EL (cell line): ENCODE measurements at places on chromosomes 7 and 10.

- no peak for DNase-seq
Measured at GRCh38 chr10:93416824-93417223, 65.3 kb downstream of the MYOF start.

DNA sequence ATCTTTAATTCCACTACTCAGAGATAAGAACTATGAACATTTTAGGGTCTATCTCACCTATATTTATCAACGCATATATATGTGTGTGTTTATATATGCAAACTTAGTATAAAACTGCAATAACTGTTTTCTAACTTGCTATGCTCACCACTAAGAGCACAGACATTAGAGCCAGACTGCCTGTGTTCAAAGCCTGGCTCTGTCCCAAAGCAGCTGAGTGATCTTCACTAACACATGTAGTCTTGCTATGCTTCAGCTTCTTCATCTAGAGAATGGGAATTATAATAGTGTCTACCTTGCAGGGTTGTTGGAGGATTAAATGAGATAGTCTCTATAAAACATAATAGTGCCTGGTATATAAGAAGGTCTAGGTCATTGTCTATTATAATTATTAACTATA, 165.5 kb downstream of the MAGI2 start:
- peak; percentile 29 for DNase-seq

- DNase-seq: peak; percentile 57
Measured at GRCh38 chr7:32921896-32922295, 30.3 kb upstream of the KBTBD2 start.

GRCh38 chr10:4303045-4303444, 518.0 kb upstream of the KLF6 start:
- no peak for DNase-seq

DNA sequence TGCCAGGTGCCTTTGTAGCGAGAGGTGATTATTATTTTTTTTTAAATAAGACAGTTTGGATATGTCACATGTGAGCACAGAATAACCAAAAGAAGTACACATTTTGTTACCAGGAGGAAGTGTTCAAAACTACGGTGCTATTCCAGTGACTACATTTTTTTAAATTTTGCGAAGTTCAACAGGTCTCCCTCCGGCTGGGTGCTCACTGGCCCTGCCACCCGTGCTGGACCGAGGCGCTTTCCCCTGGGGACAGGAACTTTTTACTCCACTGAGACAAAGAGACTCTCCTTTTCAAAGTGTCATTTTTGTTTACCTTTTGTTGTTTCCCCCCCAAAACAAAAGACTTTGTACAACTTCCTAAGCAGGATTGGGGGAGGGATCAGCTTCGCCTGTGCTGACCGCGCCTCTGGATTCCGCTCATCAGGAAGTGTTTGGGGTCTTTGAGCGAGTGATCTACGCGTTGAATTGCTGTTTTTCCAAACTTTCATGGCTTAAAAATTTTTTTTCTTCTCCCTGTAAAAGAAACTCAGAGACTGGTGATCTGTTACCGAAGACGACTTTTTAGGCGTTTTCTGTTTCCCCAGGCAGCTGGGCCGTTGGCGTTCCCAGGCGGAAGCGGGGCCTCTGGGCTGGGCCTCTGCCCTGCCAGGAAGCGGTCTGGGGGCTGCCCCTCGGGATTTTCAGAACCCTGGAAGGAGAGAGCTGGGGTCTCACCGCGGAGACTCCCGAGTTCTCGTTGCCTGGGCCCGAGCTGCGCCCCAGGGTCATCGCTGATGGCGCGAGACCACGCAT, 7.2 kb downstream of the EN2 start:
- DNase-seq: no peak

- peak; percentile 70 for DNase-seq
Measured at GRCh38 chr10:77186936-77187335, 450.7 kb downstream of the KCNMA1 start.

GRCh38 chr10:27723436-27723835, 22.2 kb downstream of the MKX start:
- peak; percentile 93 for DNase-seq

- no peak for DNase-seq
Measured at GRCh38 chr7:101547916-101548661, 81.0 kb downstream of the MYL10 start.

DNA sequence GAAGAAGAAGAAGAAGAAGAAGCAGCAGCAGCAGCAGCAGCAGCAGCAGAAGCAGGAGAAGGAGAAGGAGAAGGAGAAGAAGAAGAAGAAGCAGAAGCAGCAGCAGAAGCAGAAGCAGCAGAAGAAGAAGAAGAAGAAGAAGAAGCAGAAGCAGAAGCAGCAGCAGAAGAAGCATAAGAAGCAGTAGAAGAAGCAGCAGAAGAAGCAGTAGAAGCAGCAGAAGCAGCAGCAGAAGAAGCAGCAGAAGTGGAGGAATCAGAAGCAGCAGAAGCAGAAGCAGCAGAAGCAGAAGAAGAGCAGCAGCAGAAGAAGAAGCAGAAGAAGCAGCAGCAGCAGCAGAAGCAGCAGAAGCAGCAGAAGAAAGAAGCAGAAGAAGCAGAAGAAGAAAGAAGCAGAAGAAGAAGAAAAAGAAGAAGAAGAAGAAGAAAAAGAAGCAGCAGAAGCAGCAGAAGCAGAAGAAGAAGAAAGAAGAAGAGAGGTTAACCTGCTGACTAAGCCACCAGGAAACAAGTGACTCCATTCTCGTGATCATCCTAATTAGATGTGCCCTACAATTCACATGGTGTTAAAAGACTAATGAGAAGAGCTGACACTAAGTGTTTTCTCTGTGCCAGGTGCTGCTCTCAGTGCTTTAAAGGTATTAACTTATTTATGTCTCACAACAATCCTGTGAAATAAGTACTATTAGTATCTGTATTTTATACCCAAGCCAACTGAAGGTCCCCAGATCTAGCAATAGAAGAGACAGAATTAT, 11.6 kb downstream of the CDNF start:
- no peak for DNase-seq

GRCh38 chr10:103145860-103146466, 47.1 kb downstream of the NT5C2 start:
- peak; percentile 82 for DNase-seq

DNA sequence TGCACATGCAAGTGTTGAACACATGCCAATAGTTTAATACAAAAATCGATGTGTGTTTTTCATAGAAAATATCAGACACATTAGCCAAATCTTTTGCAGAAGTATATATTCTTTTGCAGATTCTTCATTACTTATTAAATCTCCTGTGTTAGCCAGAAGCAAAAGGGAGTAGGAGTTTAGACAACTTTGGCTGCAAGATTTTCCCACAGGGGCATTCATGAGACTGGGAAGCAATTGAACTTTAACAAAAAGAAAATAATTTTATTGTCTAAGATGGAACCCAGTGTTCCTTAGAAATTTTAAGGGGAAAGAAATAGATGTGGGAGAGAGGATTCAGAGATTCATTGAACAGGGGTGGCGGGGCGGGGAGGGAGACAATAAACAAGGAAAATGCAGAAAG, 1336.0 kb downstream of the GATA3 start:
- no peak for DNase-seq

GRCh38 chr10:22934726-22935125, 6.9 kb downstream of the ARMC3 start:
- DNase-seq: peak; percentile 17

- no peak for DNase-seq
Measured at GRCh38 chr7:95586951-95587301, 9.4 kb downstream of the PDK4 start.

GRCh38 chr7:146956321-146956720, 839.7 kb downstream of the CNTNAP2 start:
- no peak for DNase-seq

DNA sequence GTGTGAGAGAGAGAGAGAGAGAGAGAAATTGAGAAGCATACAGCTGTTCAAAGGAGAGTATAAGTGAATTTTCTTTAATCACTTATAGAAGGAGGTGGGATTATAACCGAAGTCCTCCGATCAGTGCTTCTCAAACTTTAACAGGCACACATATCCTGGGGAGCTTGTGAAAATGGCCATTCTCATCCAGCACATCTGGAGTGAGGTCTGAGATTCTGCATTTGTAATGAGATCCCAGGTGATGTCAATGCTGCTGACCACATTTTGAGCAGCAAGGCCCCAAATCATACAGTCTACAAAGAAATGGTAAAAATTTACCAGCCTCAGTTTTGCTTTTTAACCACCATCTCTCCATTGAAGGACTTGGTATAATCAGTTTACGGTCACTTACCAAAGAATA, 219.0 kb downstream of the PTEN start:
- DNase-seq: no peak

GRCh38 chr10:102261842-102262241, 16.5 kb downstream of the GBF1 start:
- DNase-seq: no peak

DNA sequence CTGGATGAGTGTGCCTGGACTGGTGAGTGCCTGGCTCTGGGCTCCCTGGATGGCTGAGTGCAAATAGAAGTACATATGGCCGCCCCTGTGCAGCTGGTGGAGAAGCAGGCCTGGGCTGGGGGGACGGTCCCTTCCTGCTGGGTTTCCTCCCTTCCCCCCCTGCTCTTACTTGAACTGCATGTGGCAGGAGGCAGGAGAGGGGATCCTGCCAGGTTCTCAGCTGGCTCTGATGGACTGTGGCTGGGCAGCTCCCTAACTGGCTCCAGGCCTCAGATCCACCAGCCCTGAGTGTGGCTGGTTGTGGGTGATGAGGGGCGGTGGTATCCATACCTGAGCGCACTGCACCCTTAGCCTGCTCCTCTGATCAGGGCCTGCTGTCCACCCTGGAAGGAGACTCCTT, 26.9 kb downstream of the ADCY1 start:
- DNase-seq: no peak

DNA sequence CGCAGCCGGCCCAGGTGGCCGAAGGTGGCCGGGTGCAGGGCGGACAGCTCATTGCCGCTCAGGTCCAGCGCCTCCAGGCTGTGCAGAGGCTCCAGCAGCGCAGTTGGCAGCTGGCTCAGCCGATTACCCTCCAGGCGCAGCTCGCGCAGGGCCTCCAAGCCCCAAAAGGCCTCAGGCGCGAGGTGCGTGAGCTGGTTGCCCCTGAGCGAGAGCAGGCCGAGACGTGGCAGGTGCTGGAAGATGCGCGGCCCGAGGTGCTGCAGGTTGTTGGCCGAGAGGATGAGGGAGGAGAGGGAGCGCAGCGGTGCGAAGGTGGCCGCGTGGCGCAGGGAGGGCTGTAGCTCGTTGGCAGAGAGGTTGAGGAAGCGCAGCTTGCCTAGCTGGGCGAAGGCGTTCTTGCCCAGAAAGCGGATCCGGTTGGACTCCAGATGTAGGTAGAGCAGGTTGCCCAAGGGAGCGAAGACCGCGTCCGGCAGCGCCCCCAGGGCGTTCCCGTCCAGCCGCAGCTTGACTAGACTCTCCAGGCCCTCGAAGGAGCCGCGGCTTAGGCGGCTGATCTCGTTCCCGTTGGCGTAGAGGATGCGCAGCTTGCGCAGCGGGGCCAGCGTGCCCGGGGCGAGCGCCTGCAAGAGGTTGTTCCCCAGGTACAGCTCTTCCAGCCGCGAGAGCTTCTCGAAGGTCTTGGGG, 923 bp downstream of the TRIL start:
- DNase-seq: peak; percentile 7

DNA sequence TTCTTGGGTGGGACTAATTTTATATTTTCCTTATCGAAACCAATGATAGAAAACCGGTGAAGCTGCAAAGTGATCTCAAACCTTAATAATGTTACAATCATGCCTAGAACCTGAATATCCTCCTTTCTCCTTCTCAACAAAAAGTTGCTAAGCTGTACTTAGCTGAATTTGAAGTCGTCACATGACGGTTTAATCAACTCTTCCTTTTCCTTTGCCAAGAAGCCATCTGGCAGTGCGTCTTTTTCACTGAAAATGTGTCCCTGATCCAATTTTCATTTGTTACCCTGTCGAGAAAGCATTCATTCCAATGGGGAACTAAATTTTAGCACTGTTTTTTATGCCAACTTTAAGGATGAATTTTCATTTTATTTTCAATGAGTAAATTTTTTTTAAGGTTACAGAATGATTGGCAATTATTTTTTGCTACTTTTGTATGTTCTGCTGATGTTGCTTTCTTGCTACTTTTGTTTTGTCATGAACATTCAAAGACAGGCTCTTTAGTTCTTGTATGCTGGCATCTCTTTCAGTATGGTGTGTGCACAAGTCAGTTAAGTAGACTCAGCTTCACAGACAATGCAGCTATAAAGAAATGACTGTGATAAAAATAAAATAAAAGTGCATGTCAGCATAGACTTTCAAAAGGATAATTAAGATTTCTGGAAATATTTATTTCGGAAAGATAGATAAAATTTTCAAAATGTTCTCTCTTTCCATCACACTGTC, 980.0 kb downstream of the DNAJB9 start:
- no peak for DNase-seq

DNA sequence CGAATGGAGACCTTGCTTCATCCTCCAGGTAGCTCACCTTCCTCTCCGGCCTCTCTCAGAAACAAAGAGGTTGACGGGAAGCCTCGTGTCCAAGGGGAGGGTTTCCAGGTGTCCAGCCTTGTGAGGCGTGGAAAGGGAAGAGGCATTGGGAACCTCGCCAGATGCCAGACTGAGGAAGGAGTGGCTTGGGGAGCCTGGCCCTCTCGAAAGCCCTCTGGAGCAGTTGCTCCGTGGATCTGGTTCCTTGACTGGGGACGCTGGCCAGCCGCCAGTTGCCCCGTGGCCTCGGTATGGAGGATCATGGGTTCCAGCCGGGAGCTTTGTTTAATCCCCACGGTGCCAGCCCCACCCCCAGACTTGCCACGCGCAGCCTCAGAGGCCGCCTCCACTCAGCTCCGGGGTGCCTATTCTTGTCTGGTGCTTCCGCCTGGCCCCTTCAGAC, 30.3 kb upstream of the SUN1 start:
- DNase-seq: no peak

DNA sequence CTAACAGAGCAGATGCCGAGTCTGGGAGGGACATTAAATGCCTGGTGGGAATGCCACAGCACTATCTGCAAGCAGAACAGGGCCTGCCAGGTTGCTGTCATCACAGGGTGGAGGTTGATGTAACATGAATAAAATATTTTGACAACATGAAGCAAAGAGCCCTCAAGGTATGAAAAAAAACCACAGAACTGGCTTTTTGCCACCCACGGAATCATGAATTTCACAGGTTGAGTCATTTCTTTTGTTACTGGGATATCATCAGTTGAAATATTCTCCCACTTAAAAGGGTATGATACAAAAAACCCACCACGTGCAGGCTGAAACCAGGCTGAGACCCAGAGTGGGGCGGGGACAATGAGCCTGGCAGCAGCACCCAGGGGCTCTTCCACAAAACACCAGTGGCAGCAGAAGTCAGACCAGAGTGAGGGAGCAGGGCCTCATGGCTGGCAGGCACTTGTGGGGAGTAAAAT, 220.1 kb downstream of the TNS3 start:
- peak; percentile 90 for DNase-seq

DNA sequence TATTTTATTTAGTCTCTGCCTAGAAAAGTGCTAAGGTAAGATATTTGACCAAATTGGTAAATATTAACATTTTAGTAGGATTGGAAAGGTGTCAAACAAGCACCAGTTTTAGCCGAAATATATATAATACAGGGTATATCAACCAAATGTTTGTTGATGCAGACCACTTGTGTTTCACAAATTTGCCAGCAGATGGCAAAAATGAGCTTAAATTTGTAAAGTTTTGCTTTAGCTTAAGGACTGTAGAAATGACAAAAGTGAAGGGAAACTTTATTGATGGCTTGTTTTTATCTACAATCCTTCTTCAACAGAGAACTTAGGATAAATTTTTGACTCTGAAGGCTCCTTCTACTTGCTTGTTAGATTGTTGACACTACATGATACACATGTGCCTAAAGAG, 4.8 kb upstream of the POLR1F start:
- DNase-seq: peak; percentile 47
